NCI-H1105 treated with DMSO at 0.1 percent for 48 hours (cell line): ENCODE measurements at places on chromosomes 3 and 15.

GRCh38 chr3:42507761-42508335 is 5.4 kb downstream of the VIPR1 start:
- DNase-seq, result no peak

GRCh38 chr3:19934098-19934566 is at the start of gene EFHB:
TSS of gene EFHB (minus strand) at chr3:19934217. CDS start at chr3:19934018, 199 bp downstream.
- peak; percentile 42 for DNase-seq

DNA sequence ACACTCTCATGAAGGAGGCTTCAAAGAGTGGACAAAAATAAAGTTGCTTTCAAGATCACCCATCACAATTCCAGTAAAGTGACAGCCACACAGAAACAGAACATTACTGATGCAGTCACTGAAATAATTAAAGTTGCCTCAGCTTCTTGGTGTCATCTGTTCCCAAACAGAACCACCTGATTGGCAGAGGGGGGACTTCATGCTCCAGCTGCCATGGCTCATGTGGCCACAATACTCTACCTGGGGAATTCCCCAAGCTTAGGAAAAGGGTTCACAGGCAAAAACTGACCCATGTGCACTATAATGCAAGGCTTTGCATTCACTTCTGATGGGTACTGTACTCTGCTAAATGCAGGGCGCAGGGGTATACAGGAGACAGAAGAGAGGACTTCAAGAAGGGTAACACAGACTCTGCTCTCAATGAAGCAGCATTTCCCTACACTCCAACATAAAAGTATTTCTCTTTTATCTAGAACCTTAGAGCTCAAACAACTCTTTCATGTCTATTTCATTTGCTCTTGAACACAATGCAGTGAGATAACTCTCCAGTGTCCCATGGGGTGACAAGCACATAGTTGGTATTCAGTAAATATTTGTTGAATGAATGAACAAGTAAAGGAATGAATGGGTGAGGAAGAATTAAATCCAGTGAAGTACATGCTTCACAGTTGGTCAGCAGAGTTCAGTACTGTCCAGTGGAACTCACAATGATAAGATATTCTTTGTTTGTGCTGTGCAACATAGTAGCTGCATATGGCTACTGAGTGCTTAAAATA is 8.6 kb upstream of the CTNNB1 start:
- DNase-seq, result no peak

GRCh38 chr3:12966847-12967605 is 106.2 kb downstream of the IQSEC1 start:
- no peak for DNase-seq

DNA sequence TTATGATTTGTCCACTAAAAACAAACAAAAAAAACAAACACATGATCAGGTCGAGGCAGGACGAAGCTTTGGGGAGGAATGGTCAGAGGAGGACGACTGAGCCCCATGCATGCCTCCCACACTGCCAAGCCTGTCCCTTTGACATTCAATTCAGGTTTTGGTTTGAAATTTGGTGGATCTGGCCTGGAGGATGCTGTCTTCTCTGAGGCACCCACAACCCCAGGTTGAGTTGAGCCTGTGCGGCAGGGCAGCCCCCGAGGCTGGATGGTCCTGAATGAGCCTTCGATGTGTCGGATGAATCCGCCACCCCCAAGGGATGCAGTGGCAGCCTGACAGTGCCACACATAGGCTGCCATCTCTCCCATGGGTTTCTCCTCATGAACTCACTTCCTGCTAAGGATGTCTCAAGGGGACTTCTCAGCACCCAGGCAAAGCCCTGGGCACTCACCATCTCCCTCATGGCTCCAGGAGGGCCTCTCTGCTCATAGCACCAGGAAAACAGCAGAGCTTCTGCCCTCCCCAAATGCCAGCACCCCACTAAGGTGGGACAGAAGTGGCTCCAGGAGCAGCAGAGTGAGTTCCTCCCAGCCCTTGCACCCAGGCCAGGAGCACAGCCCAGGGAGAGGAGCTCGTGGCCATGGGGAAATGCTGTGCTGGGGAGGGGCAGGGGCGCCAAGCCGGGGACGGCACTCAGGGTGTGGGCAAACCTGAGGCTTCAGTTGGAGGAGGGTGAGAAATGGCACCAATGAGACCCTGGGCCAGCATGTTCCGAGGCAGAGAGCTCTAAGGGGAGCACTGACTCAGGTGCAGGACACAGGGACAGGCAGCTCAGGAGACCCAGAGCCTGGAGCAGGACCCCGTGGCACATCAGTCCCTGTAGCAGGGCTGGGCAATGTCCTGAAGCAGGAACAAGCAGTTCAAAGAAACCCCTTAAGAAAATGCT is 18.5 kb downstream of the PRR23E start:
- DNase-seq, result no peak

DNA sequence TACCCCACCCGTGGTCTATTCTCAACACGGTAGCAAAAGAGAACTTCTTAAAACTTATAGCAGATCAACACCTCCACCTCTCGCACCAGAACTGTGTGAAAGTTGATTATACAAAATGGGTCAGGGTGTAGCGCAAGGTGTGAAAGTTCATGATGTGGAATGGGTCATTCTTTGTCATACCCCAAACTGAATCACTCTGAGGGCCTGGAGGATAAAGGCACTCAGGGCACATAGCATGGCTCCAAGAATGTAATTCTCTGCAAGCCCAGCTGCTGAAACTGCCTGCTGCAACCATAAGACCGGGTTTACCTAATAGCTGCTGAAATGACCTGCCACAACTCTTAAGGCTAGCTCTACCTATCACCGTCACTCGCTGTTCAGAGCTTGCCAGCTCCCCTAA is 70.0 kb downstream of the FOXP1 start:
- no peak for DNase-seq

GRCh38 chr15:84748274-84749110 is at the start of gene ZNF592:
TSS of gene ZNF592 (plus strand) at chr15:84748592. CDS start at chr15:84782676, 34,084 bp downstream.
- DNase-seq, result peak; percentile 20

GRCh38 chr3:7695049-7695448 is 806.6 kb upstream of the LMCD1 start:
- DNase-seq, result no peak

- DNase-seq, result peak; percentile 41
These were observed 29.7 kb upstream of the OR4F6 start for GRCh38 chr15:101773496-101774100.
